Stimulated activated CD4-positive, alpha-beta T cell treated with anti-CD3 and anti-CD28 coated beads, Interleukin-1b, Interleukin-23, amount 100 ng/mL, for 48 hours (primary cell): ENCODE measurements at places on chromosomes 13 and 19.

DNA sequence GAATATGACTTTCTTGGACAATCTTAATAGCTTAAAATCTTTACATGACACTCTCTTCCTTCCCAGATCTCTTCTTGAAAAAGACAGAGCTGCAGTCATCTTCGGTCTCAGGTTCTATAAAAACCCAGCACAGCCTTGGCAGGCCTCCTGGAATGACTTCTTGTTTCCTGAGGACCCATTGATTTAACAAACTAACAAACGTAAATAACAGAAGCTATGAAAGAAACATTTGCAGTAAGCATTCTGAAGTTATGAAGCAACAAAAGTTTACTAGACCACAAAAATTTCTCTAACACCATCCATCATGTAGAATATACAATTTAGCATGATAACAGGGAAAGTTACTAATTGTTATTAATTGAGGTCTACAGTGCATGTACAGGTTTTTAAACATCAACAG, 62.8 kb upstream of the STARD13 start:
- no peak for DNase-seq

- DNase-seq, result no peak
These were observed 6.6 kb downstream of the C19orf25 start for GRCh38 chr19:1472231-1473084.

GRCh38 chr13:26998292-26998691, 173.3 kb downstream of the USP12 start:
- no peak for DNase-seq

- DNase-seq, result no peak
These were observed 10.3 kb downstream of the DNAJB1 start for GRCh38 chr19:14507704-14508542.

DNA sequence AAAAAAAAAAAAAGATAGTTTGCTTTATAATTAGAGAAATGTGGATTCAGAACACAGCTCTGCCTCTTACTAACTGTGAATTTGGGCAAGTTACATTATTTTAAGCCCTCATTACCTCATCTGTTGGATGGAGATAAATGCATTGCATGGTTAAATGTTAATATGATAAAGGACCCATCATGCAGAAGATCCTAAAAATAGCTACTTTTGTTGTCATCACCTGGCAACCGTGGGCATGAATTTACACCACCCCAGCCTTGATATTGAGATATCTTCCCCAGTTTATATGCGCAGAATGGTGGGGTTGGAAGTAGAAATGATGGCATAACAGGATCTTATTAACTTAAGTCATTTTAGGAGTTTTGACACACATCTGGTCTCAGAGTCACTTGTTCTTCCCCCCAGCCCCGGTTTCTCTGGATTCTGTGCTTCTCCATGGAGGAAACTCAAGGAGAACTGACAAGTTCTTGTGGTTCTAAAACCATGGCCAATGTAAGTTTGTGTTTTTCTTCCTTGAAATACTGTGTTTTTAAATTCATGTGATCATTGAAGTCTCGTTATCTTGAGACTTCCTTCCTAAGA, 8.9 kb downstream of the ZNF546 start:
- no peak for DNase-seq

DNA sequence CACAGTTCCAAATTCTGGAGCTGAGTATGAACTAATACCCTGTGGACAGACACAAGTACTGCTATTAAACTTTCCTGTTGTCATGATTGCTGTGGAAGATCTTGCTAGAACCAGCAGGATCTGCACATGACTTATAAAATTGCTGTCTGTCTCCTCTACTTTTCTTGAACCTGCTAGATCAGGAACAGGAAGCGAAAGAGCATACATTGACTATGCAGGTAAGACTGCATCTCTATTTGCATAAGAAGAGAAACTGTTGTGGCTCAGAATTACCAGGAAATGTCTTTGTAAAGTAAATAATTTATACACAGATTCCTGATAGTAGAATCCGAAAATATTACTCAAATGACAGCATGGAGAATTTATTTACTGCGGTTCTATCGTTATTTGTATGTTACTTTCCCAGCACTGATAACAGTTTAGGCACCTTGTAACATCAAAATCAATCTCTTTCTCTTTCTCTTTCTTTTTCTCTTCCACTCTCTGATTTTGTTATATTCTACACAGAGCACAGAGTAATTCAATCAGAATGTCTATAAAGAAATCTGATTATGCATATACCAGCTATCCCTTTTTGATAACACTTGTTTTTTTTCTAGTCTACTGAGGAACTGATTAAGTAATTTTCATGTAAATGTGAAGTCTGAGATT, 226.5 kb downstream of the MYO16 start:
- no peak for DNase-seq

DNA sequence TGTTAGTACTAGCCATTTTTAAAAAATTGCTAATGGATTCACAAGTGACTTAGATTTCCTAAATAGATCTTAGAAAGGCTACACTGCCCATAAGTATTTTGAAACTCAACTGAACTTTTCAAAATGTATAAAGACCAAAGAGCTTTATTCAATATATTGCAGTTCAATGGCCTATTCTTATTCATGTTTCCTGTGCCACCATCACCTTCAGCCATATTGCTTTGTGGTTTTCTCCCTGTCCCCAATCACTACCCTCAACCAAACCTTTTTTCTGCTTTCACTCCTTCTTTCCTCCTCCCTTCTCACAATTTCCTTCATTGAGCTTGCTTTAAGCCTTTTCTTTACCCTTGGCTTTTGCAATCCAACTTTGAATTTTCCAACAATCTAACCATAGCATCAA, 100.9 kb downstream of the MYCBP2 start:
- DNase-seq, result no peak

GRCh38 chr19:29886586-29886985, 55.5 kb upstream of the URI1 start:
- no peak for DNase-seq
